Activated T-helper 9 cell treated with anti-CD3 and anti-CD28 coated beads, Interleukin-2, amount 50 U/mL, for 16 hours (primary cell): ENCODE measurements at places on chromosomes 3 and 15.

DNA sequence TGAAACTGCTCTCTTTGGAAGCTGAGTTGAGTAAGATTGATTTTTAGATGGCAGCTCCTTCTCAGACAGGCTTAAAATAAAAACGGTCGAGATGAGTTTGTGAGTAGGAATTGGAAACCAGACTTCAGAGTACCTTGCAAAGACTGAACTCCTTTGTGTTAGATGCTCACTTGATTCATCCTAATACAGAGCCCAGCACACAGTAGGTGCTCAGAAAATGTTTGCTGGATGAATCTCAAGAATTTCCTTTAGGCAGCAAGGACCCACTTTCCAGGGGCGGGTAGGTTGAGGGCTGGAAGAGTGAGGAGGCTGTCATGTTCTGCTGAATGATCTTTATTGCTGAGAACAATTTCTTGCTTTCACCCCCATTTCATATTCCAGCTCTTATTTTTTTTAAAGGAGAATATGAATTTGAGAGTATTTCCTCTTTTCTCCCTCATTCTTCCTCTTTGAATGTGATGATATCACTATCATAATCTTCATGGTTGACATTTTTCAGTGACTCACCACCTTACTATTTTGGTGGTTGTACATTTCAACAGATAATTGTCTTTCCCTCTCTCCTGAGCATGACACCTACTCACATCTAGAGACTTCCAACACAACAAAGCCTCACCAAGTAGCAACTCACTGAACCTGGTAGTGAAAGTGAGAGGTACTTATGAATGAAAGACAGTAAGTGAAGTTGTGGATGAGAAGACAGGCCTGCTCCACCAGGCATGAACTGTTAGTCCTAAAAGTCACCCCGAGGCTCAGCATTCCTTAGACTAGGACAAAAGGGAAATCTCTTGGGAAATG is 113.3 kb downstream of the PDCD6IP start:
- DNase-seq, result no peak

DNA sequence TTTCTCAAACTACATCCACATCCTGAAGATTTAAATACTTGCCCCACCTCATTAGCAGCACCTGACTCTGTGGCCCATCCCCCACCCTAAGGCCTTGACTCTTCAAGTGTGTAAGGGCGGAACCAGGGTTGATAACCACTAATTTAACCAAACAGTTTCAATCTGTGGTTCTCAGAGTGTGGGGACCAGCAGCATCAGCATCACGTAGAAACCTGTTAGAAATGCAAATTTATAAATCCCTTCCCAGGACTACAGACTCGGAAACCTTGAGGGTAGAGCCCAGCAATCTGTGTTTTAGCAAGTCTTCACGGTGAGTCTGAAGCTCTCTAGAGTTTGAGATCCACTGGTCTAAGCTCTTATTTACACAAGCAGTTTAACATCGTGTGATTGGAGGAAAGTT is 12.4 kb downstream of the GNB4 start:
- DNase-seq, result no peak

DNA sequence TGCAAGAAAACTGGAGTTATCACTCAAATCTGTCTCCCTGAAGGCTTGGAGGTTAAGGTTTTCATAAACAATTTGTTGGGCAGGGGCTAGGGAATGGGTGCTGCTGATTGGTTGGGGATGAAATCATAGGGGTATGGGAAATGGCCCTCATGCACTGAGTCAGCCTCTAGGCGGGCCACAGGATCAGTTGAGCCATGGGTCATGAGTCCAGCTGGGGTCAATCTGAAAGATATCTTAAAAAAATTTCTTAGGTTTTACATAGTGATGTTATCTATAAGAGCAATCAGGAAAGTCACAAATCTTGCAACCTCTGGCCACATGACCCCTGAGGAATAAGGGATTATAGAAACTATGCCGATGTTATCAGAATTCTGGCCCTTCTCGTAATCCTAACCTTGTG is 491.7 kb downstream of the ZIC1 start:
- no peak for DNase-seq

DNA sequence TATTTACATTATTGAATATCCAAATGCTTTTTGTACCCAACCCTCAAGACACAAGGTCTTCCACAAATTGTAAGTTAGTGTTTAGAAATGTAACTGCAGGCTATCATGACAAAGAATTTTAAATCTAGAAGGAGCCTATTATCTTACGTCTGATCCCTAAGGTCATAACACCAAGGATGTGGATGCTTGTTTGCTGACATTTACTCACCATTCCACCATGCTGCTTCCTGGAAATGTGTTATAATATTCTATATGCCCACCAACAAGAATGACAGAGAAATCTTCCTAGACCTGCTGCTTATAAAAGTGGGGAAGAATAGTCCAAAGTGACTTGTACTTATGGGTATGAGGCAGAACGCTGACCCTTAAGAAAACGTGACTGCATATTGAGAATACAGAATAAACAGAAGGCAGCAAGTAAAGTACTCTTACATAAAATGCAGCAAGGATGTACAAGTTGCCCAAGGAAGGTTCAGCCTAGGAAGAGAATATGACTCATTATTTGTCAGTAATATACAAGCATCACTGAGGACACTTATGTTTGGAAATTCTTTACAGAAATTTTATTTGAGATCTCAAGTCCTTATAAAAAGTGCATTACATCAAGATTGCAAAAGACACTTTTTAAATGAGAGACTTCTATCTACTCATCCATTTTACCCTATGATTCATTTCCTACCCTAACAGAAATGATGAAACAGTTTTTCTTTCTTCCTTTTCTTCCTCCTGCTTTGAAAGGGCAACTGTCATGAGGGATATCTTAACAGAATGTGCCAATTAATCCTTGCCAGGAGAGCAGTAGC is 59.6 kb downstream of the ESYT3 start:
- no peak for DNase-seq

DNA sequence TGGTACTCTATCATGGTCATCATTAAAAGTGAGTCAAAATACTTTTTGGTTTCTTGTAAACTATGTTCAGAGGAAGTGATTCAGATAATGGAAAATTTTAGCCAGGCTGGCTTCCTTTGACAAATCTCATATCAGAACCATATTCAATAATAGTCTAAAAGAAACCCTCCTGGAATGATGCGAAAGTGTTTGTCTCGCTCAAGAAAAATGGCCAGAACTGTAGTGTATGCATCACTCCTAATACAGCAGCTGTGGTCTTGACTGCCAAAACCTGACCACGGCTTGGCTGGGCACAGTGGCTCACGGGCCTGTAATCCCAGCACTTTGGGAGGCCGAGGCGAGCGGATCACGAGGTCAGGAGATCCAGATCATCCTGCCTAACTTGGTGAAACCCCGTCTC is 35.6 kb upstream of the KCNMB2 start:
- no peak for DNase-seq

DNA sequence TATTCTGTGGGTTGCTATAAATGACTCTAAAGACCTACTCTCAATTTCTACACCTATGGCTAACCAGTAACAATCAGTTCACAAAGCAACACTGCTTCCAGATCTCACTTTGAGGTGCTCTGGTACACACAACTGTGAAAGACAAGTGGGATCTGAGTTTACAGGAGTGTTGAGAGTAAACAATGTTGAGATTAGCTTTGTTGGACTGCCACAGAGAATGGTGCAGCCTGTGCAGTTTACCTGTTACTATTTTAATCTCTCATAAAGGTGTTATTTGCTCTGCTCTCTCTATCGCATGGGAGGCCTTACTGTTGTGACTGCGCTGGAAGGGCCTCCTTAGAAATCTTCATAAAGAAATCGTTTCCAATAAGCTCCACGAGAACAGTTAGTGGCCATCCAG is 112.0 kb downstream of the SOX2 start:
- DNase-seq, result no peak

GRCh38 chr3:1079662-1080061 is 13.2 kb upstream of the CNTN6 start:
- DNase-seq, result no peak

- no peak for DNase-seq
These were observed 39.7 kb downstream of the FGF12 start for GRCh38 chr3:192687488-192688152.

DNA sequence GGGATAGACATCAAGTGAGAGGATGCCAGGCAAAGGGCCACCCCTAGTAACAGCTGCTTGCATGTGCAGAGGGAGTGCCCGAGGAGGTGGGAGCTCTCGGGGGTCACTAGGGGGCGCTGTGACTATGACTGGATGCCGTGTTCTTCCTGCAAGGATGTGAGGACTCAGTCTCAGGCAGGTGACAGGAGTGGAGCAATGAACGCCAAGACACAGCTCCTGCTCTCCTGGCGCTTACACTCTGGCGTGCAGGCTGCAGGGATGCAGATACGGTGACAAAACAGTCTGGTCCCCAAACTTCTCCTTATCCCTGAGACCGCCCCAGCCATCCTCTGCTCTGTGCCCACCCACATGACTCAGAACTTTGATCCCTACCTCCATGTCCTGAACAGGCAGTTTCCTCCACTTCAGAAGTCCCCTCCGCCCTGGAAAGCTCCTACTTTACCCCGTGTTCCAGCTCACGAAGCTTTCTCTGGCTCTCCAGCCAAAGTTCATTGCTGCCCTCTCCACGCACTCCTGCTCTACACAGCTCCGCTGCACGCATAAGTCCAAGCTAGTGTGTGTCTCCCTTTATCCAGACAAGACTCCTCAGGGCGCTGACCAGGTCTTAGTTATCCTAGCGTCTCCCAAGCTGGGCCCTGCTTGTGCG is 14.7 kb downstream of the RHOV start:
- peak; percentile 71 for DNase-seq

GRCh38 chr15:60374209-60374608 is 23.6 kb downstream of the ANXA2 start:
- DNase-seq, result no peak

DNA sequence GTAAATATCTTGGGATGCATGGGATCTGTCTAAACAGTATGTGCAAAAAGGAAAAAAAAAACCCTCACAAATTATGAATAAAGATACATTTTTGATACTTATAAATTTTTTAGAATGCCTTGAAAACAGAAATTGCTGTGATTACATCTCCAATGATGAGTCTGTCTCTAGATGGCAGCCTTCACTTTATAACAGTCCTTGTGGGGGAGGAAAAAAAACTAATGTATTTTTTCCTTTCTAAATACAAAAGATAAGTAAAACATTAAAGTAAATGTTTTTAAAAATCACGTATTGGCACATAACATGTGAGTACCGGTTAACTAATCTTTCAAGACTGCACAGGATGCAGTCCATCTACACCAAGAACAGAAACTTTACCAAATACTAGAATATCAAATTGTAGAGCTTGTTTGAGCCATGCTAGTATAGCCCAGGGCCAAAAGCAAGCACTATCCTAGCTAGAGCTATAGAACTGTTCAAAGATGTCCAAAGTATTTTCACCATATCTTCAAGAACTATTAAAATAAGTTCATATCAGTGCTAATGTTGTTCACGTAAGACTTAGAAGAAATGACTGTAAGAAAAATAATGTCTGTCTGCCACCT is 206.4 kb downstream of the STAG1 start:
- no peak for DNase-seq

DNA sequence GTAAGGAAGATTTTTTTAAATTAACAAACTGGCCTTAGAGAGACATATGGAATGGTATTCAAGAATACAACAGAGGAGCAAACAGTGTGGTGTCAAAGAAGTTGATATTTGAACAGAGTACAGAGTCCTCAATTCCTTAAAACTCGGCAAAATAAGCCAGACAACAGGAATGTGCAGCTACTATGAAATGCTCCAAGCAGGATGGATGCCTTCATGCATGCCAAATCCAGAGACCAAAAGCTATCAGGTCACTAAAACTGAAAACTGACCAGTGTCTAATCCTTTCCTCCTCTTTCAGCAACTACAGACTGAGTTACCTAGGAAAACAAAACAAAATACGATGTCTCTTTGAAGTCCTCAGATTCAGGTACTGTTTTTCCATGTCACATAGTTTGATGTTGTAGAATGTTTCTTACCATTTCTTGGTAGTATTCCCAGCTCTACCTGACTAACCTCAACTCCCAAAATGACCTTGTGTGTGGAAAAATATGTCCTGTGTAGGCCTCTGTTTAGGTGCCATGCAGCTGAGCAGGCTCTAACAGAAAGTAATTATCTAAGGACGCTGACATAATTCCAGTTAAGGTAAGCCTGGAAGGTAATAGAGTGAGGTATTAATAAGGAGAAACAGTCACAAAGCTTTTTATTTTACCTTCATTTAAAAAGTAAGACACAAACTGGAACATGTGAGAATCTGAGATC is 46.9 kb downstream of the TBL1XR1 start:
- DNase-seq, result no peak

GRCh38 chr15:75065467-75065850 is 42.1 kb downstream of the PPCDC start:
- no peak for DNase-seq

DNA sequence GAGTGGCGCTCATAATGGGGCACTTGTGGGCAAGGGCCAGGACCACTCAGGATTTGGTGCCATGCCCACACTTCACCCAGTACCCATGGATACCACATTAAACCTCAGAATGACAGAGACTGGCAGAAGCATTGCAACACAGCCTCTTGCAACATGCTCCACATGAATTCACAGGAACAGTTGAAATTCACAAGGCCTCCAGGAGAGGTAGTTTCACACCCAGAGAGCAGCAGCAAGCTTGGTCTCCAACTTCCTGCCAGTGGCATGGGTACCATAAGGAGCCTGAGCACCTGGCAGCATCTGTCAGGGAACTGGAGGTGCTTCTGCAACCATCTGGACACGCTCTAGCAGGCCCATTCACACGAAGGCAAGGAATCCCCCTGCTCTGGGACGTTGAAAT is 101.0 kb downstream of the OSBPL10 start:
- DNase-seq, result no peak

GRCh38 chr3:134302674-134303073 is 52.0 kb upstream of the RYK start:
- DNase-seq, result no peak

DNA sequence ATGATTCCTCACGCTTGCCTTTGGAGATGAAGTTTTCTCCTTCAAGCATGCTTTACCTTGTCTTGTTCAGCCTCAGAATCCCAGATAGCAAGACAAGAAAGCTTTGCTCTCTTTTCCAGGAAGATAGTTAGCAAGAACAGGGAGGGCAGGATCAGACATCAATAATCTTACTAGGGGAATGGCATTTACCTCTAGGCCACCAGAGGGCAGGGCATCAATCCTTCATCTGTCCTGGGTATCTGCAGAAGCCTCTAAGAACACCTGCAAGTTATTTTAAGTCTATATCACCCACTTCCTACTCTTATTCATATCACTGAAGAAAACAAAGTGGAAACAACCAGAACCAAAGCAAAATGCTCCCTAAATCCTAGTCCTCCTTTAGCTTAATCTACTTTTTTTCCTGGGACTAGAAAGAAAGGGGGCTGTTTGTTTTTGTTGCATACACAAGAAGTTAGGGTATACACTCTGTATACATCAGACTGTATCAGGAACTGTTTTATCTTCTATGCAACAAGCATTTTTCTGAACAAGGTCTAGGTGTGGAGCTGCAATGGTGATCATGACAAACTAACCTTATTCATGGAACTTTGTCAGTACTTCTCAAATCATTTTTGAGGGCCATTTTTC is 862.5 kb downstream of the CADM2 start:
- no peak for DNase-seq

DNA sequence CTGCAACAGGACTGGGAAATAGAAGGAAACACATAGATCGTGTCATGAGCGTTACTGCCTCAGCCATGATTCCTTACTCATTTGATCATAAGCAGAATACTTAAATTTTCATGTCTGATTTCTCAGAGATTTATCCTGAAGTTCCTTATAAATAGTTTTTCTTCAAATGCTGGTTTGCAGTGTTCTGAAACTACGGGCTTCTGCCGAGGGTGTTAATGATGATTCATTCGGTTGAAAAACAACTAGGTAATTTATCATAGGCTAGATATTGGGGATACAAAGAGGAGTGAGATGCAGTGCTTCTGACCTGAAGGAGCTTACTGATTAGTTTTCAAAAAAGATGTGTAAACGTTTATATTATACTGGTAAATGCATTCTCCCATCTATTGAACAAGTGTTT is 428.9 kb downstream of the NLGN1 start:
- no peak for DNase-seq

GRCh38 chr15:85116494-85116893 is 134.8 kb downstream of the PDE8A start:
- DNase-seq, result no peak
